T follicular helper cell (primary cell): ENCODE measurements at places on chromosomes 5 and 9.

DNA sequence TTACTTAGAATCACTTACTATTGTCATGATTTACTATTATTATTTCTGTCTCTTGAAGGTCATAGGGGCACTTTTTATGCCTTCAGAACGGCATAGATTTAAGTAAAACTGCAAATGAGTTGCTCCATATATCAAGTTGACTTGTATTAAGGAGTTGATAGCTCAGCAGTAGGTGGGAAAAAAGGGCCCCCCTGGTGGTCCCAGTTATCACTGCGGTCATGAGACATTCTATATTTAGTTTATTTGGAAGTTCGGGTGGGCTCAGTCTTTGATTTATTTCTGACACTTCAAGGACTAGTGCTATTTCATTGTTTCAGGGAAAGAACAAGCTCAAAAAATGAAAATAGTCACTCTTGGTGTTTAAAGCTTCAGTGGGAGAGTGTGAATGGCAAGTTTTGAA lies 159.3 kb downstream of the SLC24A2 start:
- DNase-seq: no peak

DNA sequence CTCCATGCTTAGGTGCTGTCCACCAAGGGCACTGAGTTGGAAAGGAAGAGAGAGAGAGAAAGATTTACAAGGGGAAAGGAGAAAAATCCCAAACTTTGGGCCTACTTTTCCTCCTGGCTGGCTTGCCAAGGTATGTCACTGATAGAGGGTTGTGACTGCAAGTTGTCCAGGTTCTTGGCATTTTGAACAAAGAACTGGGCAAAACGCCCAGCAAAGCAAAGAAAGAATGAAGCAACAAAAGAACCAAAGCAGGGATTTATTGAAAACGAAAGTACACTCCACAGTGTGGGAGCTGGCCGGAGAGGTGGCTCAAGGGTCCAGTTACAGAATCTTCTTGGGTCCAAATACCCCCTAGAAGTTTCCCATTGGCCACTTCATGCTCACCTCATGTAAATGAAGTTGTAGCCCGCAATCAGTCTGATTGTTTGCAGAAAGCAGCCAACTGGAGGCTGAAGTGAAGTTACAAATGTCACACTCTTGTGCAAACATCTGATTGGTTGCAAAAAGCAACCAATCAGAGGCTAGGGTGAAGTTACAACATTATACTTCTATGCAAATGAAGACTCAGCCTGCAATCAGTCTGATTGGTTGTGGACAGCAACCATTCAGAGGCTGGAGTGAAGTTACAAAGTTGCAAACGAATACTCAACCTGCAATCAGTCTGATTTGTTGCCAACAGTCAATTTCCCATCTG lies 263.5 kb downstream of the YTHDC2 start:
- DNase-seq: no peak

DNA sequence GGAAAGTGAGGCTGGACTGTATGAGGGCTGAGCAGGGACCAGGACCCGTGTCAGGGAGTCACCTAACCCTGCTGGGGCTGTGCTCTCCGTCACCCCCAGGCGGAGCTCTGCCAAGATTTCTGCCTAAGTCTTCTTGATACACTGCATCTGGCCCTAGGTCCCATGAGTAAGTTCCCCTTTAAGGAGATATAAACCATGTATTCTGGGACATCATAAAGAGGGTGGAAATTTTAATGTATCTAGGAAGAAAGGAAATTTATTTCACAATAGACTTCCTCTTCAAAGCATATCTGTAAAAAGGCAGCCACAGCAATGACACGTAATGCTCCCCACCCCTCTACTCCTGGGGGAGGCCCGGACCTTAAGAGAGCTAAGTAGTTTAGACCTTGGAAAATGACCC lies 183.4 kb downstream of the FBXL7 start:
- no peak for DNase-seq

DNA sequence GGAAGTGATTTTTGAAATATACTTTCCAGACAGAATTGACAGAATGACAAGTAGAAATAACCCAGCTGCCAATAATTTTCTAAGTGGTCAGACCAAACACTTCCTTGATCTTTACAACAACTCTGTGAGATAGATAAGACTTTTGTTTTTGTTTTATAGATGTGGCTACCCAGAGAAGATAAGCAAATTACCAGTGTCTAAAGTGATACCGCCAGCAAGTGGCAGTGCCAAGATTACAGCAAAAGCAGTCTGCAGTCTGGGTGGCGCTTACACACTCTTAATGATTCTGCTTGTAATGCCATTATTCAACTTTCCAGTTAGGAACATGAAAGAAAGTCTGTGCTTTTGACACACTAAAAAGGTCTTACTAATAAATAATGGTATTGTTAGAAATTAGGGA lies 92.1 kb downstream of the HCN1 start:
- no peak for DNase-seq

GRCh38 chr5:78397831-78398230 lies 37.4 kb downstream of the SCAMP1 start:
- DNase-seq: no peak

DNA sequence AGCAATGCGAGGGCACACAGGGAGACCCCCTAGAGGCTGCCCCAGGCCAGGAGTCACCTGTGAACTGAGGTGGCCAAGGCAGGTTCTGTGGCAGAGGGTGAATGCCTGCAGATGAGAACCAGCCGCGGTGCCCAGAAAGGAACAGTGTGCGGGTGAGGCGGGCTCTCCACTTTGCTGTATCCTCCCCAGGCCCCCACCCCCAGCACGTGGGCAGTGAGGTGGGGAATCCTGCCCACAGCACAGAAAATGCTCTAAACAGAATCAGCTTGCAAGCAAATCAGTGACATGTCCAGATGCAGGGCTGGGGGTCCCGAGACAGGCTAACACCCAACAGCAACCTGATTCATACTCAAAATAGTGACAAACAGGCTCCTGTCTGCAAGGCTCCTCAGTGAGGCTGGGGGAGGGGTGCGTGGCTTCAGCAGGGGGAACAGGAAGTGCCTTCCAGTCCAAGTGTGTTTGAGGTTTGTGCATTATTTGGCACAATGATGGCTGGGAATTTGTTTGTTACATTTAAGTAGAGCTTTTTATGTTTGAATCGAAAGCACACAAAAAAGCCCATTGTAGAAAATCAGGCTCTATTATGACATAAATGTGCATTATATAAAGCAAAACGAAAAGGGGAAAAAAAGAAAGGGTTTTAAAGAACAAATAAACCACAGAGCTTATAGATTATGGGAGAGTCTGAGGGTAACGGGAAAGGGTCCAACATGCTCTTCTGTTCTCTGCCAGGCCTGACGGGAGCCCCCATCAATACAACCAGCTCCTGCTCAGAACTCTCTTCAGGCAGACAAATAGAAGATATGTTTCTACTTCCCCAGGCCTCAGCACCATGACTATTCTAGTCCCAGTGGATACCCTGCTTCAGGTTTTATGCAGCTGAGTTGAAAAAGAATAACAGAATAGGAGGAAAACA lies 201.3 kb downstream of the HSD17B3 start:
- no peak for DNase-seq

DNA sequence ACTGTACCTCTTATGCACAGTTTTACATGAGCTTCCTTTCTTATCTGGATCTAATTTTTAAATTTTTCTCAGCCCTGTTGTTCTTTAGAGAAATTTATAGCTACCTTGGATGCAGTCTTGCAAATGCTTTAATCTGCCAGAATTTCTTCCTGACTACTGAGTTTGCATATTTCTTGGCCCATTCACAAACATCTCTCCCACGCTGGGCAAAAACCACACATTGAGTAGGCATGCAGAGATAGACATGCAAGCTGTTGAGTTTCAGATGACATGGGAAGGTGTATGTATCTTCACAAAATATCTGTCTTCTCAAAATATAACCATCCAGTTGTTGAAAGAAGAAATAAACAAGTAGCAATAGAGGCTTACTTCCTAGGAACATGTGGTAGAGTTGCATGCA lies 101.2 kb downstream of the PARP8 start:
- no peak for DNase-seq

DNA sequence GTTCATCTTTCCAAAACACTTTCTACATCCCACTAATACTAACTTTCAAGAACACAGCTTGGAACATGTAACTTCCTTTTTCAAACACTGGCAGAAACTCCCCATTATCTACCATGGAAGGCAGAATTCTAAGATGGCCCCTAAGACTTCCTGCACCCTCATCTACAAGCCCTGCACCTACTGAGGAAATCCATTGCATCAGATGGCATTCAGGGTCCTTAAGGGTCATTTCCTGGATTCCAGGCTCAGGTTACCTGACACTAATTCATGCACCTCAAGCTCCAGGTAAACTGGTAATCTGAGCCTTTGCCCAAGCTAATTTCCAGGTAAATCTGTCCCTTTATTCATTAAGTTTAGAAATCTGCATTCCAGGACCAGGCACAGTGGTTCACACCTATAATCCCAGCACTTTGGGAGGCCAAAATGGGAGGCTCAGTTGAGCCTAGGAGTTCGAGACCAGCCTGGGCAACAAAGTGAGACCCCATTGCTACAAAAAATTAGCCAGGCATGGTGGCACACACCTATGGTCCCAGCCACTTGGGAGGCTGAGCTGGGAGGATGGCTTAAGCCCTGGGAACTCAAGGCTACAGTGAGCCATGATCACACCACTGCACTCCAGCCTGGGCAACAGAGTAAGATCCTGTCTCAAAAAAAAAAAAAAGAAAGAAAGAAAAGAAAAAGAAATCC lies 91.6 kb downstream of the NFIB start:
- DNase-seq: no peak

DNA sequence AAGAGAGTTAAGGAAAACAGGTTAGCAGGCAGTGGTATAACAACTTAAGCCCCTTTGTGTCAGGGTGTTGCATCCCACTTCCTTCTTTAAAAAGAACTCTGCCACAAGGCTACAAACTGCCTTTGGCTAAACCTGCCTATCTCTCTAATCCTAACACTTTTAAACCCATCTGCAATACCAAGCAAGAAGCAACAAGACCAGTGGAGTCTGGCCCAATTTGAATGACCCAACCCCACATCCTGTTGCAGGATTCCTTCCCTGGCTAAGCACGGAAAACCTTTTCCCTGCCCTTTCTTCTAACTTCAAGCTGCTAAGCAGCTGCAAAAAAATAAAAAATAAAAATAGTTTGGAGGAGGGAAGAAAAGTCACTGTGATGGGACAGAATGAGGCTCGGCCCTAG lies 27.1 kb downstream of the ABCA1 start:
- DNase-seq: no peak

GRCh38 chr5:125837866-125838265 lies 585.3 kb upstream of the GRAMD2B start:
- DNase-seq: no peak

DNA sequence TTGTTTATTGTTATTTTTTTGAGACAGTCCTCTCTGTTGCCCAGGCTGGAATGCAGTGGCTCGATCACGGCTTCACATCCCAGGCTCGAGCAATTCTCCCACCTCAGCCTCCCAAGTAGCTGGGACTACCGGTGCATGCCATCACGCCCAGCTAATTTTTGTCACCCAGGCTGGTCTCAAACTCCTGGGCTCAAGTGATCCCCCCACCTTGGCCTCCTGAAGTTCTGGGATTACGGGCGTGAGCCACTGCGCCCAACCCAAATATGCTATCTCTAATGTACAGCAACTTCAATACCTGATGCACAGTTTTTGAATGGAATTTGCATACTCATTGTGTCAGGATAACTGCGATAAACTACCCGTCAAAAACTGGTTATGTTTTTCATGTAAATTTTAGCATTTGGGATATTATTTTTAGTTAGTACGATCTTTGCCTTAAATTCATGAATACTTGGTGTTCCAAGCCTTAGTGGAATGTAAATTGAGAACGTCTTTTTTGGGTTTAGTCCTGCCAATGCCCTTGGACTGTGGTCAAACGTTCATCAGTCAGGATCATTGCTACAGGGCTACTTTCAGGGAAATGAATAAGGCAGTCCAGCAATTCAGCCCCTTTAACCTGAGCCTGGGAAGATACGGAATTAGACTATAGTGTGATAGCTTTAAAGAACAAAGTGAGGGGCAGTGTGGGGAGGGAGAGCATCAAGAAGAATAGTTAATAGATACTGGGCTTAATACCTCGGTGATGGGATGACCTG lies 4.4 kb downstream of the UGCG start:
- DNase-seq: no peak

DNA sequence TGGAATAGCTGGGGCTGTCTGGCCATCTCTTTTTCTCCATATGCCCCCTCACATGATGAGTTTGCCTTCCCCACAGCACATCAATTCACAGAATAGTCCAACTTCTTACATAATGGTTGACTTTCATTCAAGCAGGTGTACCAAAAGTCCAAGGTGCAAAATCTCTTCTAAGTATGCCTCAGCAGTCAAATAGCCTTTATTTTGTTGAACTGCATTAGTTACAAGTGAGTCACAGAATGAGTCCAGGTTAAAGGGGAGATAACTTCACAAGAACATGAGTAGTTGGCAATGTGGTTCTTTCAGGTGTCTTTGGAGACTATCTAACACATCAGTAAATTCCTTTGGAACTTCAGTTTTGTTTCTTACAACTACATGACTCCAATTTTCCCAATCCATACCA lies 672.5 kb downstream of the PRELID2 start:
- no peak for DNase-seq

- no peak for DNase-seq
Observed at GRCh38 chr9:73441890-73442818, 290.5 kb downstream of the ANXA1 start.

- no peak for DNase-seq
Observed at GRCh38 chr5:5483880-5484598, 61.6 kb downstream of the ICE1 start.

- no peak for DNase-seq
Observed at GRCh38 chr9:26324786-26325443, 567.7 kb downstream of the CAAP1 start.

- DNase-seq: no peak
Observed at GRCh38 chr9:82443312-82443711, 454.7 kb downstream of the SPATA31D1 start.

- DNase-seq: no peak
Observed at GRCh38 chr5:17912794-17913193, 278.5 kb downstream of the TAF11L14 start.

- no peak for DNase-seq
Observed at GRCh38 chr5:50302815-50303490, 138.1 kb downstream of the EMB start.
